Effector memory CD4-positive, alpha-beta T cell (primary cell): ENCODE measurements at places on chromosomes 4 and X.
A peak's percentile ranks its signal among the peaks of the same experiment; 100 is the strongest.

- H3K27me3 ChIP-seq, result no peaks in the 10 kb centered on the region
- no peaks in the 10 kb centered on the region for H3K36me3 ChIP-seq
- no peaks in the 10 kb centered on the region for H3K4me1 ChIP-seq
- H3K4me3 ChIP-seq, result no peak overlapping the region
- no peak for DNase-seq
- H3K27ac ChIP-seq, result no peak overlapping the region
These were observed 35.9 kb downstream of the ADGRG4 start for GRCh38 chrX:136336623-136337022.

DNA sequence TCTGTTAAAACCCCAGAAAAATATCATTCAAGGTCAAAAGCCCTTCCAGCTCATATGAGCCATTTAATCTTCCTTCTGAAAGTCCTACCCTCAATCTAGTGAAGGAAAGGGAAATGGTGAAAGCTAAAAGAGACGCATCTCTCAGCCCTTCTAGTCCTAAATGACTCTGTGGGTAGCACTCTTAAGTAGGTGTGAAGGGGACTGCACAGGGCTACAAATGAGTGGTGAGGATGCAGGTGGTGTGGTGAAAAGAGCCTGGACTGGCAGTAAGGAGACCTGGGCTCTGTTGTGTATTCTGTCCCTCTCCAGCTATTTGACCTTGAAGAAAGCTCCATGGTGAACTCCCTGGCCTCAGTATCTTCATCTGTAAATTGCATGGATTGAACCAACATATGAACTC, 671.8 kb upstream of the DIPK2B start:
- DNase-seq, result no peak
- no peaks in the 10 kb centered on the region for H3K27me3 ChIP-seq
- H3K36me3 ChIP-seq, result no peaks in the 10 kb centered on the region
- no peak overlapping the region for H3K27ac ChIP-seq
- no peak overlapping the region for H3K4me3 ChIP-seq

DNA sequence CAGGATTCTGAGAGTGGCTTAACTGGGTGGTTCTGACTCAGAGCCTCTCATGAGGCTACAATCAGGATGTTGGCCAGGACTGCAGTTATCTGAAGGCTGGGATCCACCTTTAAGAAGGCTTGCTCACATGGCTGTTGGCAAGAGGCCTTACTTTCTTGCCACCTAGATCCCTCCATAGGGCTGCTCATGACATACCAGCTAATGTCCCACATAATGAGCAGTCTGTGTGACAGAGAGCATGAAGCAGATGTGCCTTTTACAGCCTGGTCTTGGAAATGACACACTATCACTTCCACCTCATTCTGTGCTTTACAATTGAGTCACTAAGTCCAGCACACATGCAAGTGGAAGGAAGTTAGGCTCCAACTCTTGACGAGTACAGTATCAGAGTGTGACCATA, 4.3 kb upstream of the RBM3 start:
- no peaks in the 10 kb centered on the region for H3K36me3 ChIP-seq
- H3K27ac ChIP-seq, result no peak overlapping the region
- DNase-seq, result no peak
- no peak overlapping the region for H3K4me3 ChIP-seq

GRCh38 chrX:45172890-45173289, 27.8 kb downstream of the DIPK2B start:
- H3K27me3 ChIP-seq, result no peaks in the 10 kb centered on the region
- no peaks in the 10 kb centered on the region for H3K36me3 ChIP-seq
- H3K4me3 ChIP-seq, result no peak overlapping the region

GRCh38 chr4:153884325-153884724, 95.4 kb upstream of the SFRP2 start:
- no peak for DNase-seq
- H3K27ac ChIP-seq, result no peak overlapping the region
- H3K4me3 ChIP-seq, result no peak overlapping the region
- no peaks in the 10 kb centered on the region for H3K27me3 ChIP-seq
- H3K4me1 ChIP-seq, result no peaks in the 10 kb centered on the region

DNA sequence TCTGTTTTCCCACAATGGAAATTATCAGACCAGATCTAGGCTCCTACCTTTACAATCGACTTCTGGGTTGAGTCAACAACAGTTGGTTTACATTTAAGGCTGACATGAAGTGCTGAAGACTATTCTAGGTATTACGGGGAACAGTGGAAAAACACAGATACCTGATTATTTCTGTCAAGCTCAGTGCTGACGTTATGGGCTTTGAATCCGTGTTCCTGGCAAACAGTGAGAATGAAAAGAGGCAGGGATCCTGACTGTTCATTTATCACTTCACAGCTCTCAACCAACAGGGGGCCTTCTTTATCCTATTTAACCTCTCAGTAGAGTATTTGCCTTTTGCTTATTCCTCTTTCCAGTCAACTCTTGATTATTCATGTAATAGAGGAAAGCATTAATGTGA, 43.1 kb downstream of the TMEM164 start:
- H3K36me3 ChIP-seq, result no peaks in the 10 kb centered on the region
- no peak overlapping the region for H3K27ac ChIP-seq
- no peaks in the 10 kb centered on the region for H3K4me1 ChIP-seq
- no peak for DNase-seq
- no peak overlapping the region for H3K4me3 ChIP-seq

DNA sequence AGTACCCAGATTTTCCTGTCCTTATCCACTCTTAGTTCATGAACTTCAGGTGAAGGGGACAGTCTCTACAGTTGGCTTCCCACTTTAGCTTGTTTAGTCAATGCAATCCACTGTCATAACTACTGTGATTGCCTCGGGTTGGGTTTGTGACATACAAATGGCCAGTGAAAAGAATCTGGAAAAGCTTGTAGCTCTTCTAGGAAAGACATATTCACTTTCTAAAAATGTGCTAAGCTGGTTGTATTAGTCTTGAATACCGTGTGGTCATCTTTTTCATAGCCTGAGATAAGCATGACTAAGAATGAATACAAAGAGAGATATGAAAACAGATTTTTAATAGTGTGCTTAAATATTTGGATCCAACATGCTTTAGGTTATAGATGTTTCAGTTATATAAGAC, 1443.5 kb upstream of the IGFBP7 start:
- H3K4me3 ChIP-seq, result no peak overlapping the region
- H3K36me3 ChIP-seq, result no peaks in the 10 kb centered on the region
- no peaks in the 10 kb centered on the region for H3K27me3 ChIP-seq
- H3K4me1 ChIP-seq, result no peaks in the 10 kb centered on the region

DNA sequence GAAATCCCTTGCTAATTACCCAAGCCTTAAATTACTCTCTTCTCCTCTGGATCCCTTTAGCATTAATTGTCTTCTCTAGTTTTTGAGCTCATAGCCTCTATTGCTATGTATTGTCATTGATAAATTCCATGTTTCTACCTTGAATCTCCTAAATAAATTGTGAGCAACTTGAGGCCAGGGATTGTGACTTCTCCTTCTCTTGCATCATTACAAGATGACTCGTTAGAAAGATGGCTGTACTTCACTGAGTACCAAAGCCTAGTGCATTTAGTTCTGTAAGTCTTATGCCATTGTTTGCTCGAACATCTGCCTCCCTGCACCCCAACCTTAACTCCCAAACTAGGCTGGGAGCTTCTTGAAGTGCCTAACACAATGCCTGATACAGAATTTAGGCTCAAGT, 15.3 kb downstream of the VSIG4 start:
- H3K4me1 ChIP-seq, result peaks cover 15% of the 10 kb centered on the region

DNA sequence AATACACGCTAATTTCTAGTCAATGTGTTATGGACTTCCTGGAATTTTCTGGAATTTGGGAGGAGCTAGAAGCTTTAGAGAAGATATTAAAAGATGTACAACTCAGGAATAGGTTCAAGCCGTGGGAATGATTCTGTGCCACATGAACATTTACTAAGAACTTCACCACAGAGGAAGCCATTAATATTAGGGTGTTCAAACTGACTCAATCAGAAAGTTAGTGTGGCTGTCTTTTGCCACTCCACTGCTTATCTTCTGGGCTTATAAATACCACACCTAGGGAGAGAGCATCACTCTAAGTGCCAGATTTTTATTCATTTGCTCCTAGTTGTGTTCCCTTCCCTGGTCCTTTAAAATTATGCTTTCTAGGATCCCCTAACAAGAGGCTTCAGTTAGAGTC, 409.8 kb downstream of the KCTD8 start:
- H3K4me3 ChIP-seq, result no peak overlapping the region
- H3K36me3 ChIP-seq, result no peaks in the 10 kb centered on the region
- DNase-seq, result no peak
- no peaks in the 10 kb centered on the region for H3K4me1 ChIP-seq

GRCh38 chr4:130368668-130369067, 1272.7 kb downstream of the C4orf33 start:
- H3K36me3 ChIP-seq, result no peaks in the 10 kb centered on the region
- H3K27me3 ChIP-seq, result no peaks in the 10 kb centered on the region
- no peak overlapping the region for H3K4me3 ChIP-seq
- DNase-seq, result no peak
- no peaks in the 10 kb centered on the region for H3K4me1 ChIP-seq

GRCh38 chr4:185794637-185795036, 17.4 kb downstream of the SORBS2 start:
- H3K4me3 ChIP-seq, result no peak overlapping the region
- H3K27me3 ChIP-seq, result no peaks in the 10 kb centered on the region
- no peaks in the 10 kb centered on the region for H3K36me3 ChIP-seq
- no peak overlapping the region for H3K27ac ChIP-seq

GRCh38 chr4:31081366-31081765, 361.2 kb downstream of the PCDH7 start:
- H3K4me1 ChIP-seq, result no peaks in the 10 kb centered on the region
- no peak overlapping the region for H3K27ac ChIP-seq
- DNase-seq, result no peak
- no peak overlapping the region for H3K4me3 ChIP-seq

- no peaks in the 10 kb centered on the region for H3K4me1 ChIP-seq
- H3K36me3 ChIP-seq, result no peaks in the 10 kb centered on the region
These were observed 165.0 kb upstream of the ANK2 start for GRCh38 chr4:112884406-112884805.

- H3K27me3 ChIP-seq, result no peaks in the 10 kb centered on the region
- no peak overlapping the region for H3K4me3 ChIP-seq
- no peak overlapping the region for H3K27ac ChIP-seq
- DNase-seq, result no peak
- no peaks in the 10 kb centered on the region for H3K36me3 ChIP-seq
These were observed 110.8 kb upstream of the FAM9B start for GRCh38 chrX:9144701-9145241.

GRCh38 chr4:148510211-148510610, 68.0 kb upstream of the NR3C2 start:
- DNase-seq, result no peak
- H3K27ac ChIP-seq, result no peak overlapping the region
- H3K27me3 ChIP-seq, result no peaks in the 10 kb centered on the region
- H3K4me3 ChIP-seq, result no peak overlapping the region
- H3K4me1 ChIP-seq, result no peaks in the 10 kb centered on the region

- peak overlapping the region; percentile 66 for H3K27ac ChIP-seq
- no peaks in the 10 kb centered on the region for H3K27me3 ChIP-seq
- H3K4me1 ChIP-seq, result peaks cover 18% of the 10 kb centered on the region
- H3K36me3 ChIP-seq, result no peaks in the 10 kb centered on the region
- peak; percentile 25 for DNase-seq
These were observed 10.9 kb downstream of the DCK start for GRCh38 chr4:71004281-71004851.

GRCh38 chr4:23770011-23770410, 119.8 kb downstream of the PPARGC1A start:
- no peaks in the 10 kb centered on the region for H3K27me3 ChIP-seq
- no peaks in the 10 kb centered on the region for H3K36me3 ChIP-seq
- H3K4me1 ChIP-seq, result no peaks in the 10 kb centered on the region
- H3K27ac ChIP-seq, result no peak overlapping the region

- no peaks in the 10 kb centered on the region for H3K36me3 ChIP-seq
- H3K4me3 ChIP-seq, result no peak overlapping the region
- H3K27me3 ChIP-seq, result no peaks in the 10 kb centered on the region
- DNase-seq, result no peak
- H3K4me1 ChIP-seq, result no peaks in the 10 kb centered on the region
- H3K27ac ChIP-seq, result no peak overlapping the region
These were observed 17.0 kb downstream of the ADH6 start for GRCh38 chr4:99202094-99202493.

GRCh38 chr4:154001193-154001592, 212.3 kb upstream of the SFRP2 start:
- H3K27ac ChIP-seq, result no peak overlapping the region
- H3K36me3 ChIP-seq, result no peaks in the 10 kb centered on the region
- no peaks in the 10 kb centered on the region for H3K27me3 ChIP-seq

DNA sequence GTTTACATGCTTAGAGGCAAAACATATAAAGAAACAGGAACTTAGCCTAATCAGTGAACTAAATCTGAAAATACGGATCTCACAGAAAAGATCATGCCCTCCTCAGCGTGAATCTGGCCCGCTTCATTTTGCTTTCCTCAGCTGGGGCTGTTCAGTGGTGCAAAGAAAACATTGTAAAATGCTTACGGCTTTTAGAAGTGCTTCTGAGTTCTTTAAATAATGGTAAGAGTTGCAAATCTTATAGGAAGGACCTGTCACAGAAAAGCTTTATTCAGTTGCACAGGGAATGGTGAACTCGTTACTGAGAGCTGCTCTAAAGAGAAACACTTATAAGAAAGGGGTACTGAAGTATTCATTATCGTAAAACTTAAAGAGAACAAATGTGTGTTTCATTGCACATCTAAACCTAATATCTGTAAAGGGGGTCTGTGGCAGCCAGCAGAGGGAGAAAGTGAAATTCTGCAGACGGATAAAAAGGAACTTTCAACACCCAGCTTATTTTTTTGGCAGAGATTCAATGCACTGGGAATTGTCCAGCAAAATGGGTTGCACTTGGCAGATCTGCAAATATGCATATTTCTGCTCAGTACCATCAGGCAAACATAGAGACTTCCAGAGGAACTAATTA, 139.2 kb upstream of the ANK2 start:
- H3K4me1 ChIP-seq, result no peaks in the 10 kb centered on the region
- DNase-seq, result no peak
- no peak overlapping the region for H3K4me3 ChIP-seq

- H3K27ac ChIP-seq, result no peak overlapping the region
- no peaks in the 10 kb centered on the region for H3K36me3 ChIP-seq
- no peak overlapping the region for H3K4me3 ChIP-seq
- H3K4me1 ChIP-seq, result no peaks in the 10 kb centered on the region
- no peak for DNase-seq
These were observed 7.5 kb upstream of the SPINK2 start for GRCh38 chr4:56828784-56829535.
